ENCODE measurements at places on chromosomes 16 and 17.

GRCh38 chr17:7932483-7932891, 481 bp downstream of the CNTROB start:
- DNase-seq: no peak

DNA sequence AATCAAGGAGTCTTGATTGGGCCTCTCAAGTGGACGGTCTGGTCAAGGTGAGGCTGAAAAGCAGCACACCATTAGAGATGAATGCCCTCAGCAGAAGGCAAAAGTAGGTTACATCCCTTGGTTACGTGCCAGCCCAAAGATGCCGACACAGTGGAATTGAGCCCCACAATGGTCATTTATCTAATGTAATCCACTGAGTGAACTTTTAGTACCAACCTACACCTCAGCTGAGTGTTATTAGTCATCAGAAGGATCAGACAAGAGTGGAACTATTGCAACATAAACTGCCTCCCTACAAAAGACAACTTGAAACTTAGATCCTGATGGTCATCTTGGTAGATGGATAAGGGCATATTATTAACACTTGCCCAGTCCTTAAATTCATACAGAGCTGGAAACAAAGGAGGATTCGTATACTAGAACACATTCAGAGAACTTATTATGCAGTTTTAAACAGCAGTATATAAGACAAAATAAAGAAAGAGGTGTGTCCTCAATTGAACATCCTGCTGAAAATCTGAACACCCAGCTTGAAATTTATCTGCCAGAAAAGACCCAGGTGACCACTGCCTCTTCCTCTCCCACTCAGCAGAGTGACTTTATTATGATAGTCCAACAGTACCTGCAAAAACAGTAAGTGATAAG, 2.8 kb downstream of the DCUN1D3 start:
- no peak for DNase-seq

DNA sequence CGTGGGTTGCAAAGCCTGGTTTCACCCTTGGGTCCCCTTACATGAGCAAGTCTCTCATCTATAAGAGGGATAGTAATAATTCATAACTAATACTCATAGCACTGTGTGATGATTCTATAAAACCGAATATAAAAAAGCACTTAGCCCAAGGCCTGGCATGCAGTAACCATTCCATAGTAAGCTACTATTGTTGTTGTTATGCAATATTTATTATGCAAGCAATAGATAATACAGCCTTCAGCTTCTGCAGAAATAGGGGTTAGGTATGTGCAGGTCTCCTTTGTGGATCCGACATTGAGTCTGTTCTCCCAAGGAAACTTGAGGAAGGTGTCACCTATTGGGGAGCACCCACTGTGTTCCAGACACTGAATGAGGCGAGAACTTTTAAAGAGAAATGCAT, 401.1 kb downstream of the UTP18 start:
- no peak for DNase-seq

DNA sequence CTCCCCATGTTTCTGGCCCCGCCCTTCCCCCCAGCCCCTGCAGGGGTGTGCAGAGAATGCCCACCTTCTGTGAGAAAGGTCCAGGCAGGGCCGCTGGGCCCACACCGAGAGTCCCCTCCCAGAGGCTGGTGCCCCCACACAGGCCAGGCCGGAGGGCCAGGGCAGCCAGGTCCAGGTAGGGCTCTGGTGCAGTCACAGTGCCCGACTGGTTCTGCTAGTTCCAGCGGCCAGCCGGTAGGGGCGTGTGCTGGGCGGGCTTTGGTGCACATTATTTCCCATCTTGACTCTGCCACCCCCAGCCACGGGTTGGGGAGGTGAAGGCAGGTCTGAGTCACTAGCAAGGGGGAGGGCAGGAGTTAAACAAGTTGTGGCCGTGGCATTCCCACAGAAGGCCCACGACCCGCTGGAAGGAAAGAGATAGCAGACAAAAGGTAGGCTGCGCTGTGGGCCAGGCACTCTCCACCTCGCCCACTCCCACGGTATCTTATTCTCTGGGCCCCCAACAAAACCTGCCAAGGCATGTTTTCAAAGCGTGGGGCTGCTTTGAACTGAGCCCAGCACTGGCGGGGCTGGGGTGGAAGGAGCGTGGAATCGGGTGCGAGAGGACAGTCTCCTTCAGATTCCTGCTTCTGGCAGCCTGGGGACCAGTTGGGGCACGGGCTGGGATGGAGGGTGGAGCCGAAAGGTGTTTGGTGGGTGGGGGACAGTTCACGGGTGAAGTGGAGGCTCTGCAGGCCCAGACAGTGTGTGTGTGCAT, 1.9 kb downstream of the EPN3 start:
- no peak for DNase-seq

- peak; percentile 65 for DNase-seq
Observed at GRCh38 chr16:2486645-2487516, 12.0 kb downstream of the TBC1D24 start.

- DNase-seq: peak; percentile 7
Observed at GRCh38 chr17:74012465-74012864, 191.0 kb upstream of the RPL38 start.

GRCh38 chr17:1136748-1137147, 43.0 kb downstream of the ABR start:
- no peak for DNase-seq

DNA sequence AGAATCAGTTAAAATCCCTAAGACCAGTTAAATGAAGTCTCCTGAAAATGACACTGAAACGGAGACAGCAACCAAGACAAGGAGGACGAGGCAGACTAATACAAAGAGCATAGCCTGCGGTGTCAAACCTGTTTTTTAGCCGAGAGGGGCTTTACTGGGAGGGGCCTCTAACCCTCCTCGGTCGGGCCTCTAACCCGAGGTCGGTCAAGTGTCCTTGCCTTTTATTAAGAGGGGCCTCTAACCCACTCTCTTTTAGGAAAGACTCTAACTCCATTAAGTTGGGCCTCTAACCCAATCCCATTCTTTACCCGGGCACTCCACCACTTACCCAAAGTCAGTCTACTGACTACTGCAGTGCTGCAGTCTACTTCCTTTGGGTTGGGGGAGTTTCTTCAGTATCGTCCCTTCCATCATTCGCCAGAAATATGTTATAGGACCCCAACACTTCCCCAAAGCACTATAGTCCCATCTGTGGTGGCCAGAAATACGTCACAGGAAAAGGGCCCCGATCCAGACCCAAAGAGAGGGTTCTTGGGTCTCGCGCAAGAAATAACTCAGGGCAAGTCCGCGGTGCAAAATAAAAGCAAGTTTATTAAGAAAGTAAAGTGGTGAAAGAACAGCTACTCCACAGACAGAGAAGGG, 39.2 kb upstream of the ARL4D start:
- no peak for DNase-seq

GRCh38 chr17:77749989-77750388, 208.5 kb upstream of the TNRC6C start:
- DNase-seq: no peak

- DNase-seq: no peak
Observed at GRCh38 chr16:67474551-67475455, 6.2 kb downstream of the ATP6V0D1 start.

DNA sequence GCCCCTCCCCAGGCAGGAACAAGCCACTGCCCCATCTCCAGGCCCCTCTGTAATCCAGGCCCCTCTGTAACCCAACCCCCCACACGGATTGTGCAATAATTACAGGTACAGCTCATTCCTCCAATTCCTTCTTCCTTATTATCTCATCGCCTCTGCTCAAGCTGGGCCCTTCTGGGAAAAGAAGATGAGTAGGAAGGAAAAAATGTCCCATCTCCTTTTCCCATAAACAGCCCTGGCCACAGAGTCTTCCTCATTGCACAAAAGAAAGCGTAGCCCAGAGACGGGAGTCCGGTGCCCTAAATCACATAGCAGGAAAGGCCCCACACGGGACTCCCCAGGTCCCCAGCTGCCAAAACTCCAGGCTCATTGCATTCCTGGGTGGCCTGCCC, 3.6 kb upstream of the LITAFD start:
- DNase-seq: no peak

DNA sequence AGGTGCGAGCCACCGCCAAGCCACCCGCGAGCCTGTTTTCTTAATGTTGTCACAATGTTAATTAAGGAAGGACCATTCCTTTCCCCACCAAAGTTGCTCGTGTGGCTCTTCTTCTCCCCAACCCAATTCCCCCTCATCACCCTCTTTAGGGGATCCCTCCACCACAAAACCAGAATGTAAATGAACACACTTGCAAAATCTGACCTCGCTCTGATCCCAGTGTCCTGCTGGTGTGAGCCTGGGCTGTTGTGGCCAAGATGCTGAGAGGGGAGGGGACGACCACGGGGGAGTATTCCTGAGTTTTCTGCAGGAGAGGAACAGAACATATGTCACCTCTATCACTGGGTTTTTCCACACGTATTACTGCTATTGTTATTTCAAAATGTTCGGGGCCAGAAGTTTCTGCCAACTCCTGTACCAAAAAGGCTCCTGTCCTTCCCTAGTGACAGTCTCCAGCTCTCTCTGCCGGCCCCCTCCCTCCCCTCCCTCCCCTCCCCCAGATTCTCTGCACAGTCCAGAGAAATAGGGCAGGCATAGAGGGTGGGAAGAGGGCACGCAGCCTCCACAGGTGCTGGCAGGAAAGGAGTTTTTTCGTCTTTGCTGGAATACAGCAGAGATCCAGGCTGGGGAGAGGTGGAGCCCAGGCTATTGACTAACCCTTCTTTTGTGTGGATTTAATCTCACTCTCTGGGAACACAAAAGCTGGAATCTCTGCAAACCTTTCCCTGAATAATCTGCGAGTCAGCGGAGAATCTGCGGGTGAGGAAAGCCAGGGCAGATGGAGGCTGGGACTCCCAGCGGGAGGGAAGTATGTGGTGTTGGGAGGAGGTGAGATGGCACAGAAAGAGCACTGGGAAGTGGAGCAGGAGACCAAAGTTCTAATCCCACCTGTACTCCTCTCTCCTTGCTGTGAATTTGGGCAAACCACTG, 4.5 kb upstream of the CA4 start:
- no peak for DNase-seq

- DNase-seq: no peak
Observed at GRCh38 chr17:38749223-38750043, 1.3 kb upstream of the PCGF2 start.

- no peak for DNase-seq
Observed at GRCh38 chr16:80058214-80058613, 457.7 kb upstream of the MAF start.

DNA sequence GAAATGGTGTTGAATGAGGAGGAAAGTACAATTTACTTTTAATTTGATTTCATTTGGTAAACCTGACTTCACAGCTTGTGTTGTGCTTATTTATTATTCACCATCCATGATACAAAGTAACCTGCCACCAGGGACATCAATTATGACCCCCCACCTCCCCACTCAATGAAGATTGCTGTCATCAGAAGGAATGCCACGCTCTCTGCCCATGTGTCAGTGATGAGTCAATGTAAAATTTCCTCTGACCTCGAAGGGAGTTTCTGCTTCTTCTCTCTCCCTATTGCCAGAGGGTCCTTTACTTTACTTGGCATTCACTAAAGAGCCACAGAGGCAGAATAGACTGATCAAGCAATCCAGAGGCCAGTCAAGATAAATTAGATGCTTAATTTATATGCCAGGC, 759.7 kb downstream of the CDH11 start:
- DNase-seq: no peak

- no peak for DNase-seq
Observed at GRCh38 chr17:34665150-34665806, 85.9 kb downstream of the TMEM132E start.

All from effector memory CD4-positive, alpha-beta T cell (primary cell).